ENCODE measurements at places on chromosomes 2 and 18.

- DNase-seq, result no peak
These were observed 102.1 kb downstream of the KLHL14 start for GRCh38 chr18:32670727-32671126.

GRCh38 chr18:39666541-39666940 lies 2100.9 kb upstream of the CELF4 start:
- no peak for DNase-seq

DNA sequence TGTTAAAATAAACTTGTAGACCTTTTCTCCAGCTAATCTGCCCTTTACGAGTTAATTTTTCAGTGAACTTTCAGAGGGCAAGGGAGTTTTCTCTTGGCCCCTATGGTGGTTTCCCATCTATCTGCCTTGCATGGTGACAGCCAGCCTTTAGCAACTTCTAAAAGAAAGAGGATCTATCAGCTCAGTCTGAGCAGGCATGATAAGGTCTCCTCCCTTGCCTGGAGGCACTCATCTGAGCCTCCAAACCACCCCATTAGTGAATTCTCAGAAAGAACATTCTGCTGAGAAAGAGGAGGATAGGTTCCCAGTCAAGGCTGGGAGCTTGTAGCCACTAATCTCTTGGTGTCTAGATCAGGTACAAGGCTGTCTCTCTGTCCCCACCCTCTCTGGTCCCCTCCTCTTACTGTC lies 10.7 kb upstream of the GYPC start:
- no peak for DNase-seq

DNA sequence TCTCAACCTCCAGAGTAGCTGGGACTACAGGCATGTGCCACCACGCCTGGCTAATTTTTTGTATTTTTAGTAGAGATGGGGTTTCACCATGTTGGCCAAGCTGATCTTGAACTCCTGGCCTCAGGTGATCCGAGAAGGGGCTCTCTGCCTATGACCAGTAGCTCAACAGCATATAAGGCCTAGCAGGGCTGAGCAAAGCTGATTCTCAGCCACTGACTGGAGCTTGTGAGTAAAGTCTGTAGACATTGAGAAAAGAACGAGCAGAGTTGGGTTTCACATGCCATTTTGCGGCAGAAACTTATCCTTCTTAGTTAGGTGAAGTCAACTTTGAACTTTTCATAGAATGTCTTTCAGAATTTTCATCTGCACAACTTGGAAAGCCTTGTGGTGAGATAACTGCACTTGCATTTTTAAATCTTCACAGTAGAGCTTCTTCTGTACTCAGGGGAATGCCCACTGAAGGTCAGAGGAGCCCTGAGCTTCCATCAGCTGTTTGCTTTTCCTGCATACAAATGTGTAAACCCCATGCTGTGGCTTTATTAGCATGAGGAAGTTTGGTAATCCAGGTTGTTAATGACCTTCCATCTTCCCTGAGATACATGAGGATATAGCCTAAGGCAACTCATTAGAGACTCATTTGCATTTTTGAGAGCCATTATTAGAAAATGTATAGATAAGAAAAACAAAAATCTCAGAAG lies 602.4 kb downstream of the METTL4 start:
- DNase-seq, result no peak

GRCh38 chr2:64692401-64692800 lies 38.7 kb upstream of the SERTAD2 start:
- no peak for DNase-seq

DNA sequence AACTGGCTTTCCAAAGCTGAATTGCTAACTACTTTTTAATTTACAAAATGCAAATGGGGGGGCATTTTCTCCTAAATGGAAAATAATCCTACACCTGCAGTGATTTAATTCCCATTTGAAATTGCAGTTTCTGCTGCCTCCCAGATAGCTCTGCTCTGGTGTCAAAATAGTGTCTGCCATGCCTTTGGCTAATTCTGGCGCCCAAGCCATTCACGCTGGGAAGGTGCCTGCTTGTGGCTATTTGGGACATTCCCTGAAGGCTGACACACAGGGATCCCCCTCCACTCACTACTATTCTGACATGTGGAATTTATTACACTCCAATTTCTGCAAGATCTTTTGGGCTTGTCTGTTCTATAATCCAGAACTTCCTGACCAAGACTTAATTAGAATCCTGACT lies 128.3 kb upstream of the SIX3 start:
- DNase-seq, result no peak

DNA sequence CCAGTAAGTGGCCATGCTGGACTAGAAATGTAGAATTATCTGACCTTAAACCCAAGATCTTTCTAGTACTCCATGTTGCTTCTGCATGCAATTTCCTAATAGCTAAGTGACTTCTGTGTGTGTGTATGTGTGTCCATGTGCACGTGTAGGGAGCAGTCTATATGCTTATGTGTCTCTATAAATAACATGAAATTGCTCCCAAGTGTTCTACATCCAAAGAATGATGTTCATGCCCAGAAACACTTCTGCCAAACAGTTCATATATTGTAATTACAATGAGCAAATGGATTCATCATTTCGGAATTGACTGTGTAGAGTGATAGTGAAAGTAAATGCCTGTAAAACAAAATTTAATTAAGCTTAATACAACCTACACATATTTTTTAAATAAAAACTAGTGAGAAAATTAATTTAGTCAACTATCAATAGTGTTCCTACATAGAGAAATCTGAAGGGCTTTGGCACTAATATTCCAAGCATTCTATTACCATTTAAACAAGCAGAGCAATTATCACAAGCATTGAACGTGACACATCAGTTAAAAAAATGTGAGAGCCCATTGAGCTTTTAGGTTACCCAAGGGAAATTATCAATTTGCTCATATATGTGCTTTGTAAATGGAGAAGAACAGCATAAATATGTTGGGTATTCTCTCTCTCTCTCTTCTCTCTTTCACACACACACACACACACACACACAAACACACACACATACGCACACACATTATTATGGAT lies 1067.4 kb downstream of the CNTNAP5 start:
- DNase-seq, result no peak

DNA sequence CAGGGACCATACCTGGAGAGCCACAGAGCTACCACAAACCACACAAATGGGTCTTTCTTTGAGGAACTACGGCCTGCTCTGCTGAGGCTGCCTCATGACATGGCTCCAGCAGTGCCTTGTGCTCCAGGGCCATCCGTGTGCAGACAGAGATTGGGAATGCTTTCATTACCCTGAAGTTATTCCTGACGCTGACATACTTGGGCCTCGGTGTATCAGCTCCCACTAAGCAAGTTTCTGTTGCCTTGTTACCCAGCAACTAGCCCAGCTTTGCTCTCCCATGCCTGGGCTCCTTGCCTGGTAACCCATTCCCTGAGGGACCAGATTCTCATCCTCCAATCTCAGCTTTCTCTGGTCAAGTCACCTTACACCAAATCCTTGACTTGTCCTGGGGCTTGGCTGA lies 80.3 kb upstream of the FZD7 start:
- DNase-seq, result no peak

GRCh38 chr2:121699421-121700333 lies 37.0 kb downstream of the NIFK start:
- DNase-seq, result peak; percentile 72

DNA sequence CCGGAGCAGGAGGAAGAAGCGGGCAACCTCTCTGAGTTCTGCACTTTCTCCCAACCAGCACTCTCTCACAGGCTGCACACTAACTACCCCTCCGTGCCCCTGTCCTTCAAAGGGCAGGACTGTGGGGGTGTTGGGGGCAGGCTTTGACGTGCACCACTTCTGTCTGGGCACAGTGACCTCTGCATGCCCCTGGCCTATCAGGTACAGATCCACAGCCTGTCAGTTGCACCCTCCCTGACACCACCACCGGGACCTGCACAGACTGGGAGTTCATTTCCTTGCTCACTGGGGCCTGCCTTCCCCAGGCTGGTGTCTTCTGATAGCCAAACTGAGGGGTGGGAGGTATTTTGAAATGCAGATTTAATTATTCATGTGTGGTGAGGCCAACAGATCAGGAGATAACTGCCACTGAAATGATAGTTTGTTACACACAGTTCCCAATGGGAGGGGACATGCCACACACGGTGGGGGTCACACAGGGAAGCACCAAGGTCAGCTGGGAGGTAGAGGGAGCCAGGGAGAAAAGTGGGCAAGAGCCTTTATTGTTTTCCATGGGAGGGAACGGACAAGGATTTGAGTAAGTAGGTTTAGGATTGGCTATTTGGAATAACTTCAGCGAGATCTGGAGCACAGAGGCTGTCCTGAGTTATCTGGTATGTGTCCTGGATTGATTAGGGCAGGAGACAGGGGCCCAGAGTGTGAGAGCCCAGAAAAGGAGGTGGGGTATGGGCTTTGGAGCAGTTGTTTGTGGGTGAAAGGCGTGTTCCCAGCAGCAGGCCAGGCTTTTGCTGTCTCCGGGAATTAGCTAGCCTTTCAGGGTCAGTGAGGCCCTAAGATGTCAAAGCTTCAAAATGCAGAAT lies 251.6 kb downstream of the AFF3 start:
- DNase-seq, result no peak

DNA sequence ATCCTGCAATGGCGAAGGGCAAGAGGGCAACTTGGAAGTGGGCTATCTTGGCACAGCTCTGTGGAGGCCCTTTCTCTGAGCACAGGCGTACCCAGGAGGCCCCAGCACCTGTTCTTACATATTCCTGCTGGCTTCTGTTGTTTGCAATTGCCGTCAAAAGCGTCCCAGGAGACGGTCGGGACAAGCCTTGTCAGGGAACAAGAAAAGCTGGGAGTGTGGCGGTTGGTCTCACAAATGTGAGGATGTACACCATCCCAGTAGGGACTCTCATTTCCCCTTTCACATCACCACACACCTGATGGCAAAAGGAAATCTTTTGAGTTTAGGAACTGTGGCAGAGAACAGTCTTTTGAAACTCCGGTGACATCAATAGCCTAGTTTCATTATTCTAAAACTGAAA lies 94.7 kb upstream of the EFEMP1 start:
- DNase-seq, result no peak

DNA sequence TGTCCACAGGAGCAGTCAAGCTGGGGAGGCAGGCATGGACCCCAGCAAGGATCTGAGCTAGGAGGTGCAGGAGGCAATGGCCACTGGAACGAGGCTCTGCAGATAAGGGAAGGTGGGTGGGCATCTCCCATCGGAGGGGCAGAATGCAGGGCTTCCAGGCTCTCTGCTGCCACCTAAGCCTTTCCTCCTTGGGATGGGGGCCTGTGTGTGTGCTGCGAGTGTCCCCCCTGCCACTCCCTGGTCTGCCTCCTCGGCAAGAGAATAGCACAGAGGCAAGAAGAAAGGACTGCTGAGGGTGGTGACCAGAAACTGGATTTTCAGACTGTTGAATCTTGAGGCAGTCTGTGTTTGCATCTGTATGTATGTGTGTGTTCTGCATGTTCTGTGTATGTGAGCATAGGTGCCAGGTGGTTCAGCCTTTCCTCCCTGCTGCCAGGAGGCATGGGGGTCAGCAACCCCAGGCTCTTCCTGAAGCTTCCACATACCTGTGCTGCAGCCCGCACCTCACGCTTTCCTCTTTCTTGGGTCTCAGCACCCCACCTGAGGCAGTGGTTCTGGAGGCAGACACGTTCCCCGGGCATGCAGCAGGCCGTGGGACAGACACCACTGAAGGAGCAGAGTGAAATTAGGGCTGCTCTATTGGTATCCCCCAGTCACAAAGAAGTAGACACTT lies 86.7 kb downstream of the EPAS1 start:
- DNase-seq, result no peak

GRCh38 chr2:210318891-210319290 lies 3.9 kb upstream of the MYL1 start:
- no peak for DNase-seq

- DNase-seq, result no peak
These were observed 26.7 kb downstream of the AGPS start for GRCh38 chr2:177419274-177419673.

- no peak for DNase-seq
These were observed 152.3 kb downstream of the ANTXR1 start for GRCh38 chr2:69165091-69165880.

GRCh38 chr2:164498836-164499235 lies 122.4 kb downstream of the GRB14 start:
- no peak for DNase-seq

DNA sequence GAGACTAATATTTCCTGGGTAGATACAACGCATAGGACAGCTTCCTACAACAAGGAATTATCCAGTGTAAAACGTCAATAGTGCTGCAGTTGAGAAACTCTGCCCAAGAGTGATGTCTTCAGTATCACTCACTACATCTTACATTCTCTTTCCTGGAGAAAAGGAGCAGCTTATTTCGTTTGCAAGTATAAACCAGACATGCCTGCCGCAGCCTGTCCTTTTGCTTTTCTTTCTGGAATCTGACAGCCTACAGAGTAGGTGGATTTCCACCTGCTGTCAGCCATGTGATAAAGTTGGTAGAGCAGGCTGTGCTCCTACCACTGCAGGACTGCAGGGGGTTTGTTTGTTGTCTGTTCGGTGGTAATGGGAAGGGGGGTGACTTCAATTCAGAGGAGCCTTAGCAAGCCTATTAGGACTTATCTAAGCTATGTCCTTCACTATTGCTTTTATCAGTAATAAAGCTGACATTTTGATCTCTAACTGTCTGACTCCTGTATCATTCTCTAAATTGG lies 439.1 kb downstream of the GRB14 start:
- no peak for DNase-seq

GRCh38 chr2:58045580-58046334 lies 849 bp upstream of the VRK2 start:
- DNase-seq, result no peak

DNA sequence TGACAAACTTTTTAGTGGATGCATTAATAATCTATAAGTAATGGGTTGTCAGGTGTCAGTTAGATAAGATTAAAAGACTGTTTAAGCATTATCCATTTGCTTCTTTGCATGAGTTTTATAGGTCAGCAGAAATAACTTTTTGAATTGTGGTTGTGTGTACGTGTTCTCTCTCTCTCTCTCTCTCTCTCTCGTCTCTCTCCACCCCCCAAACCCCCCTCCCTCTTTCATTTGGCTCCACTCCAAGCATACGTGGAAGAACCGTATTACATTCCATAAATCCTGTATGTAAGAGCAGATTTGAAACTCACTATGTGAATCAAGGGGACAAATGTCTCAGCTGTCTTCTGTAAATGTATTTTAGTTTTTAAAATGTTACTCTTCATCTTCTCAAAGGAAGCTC lies 120.2 kb downstream of the MEIS1 start:
- DNase-seq, result no peak

DNA sequence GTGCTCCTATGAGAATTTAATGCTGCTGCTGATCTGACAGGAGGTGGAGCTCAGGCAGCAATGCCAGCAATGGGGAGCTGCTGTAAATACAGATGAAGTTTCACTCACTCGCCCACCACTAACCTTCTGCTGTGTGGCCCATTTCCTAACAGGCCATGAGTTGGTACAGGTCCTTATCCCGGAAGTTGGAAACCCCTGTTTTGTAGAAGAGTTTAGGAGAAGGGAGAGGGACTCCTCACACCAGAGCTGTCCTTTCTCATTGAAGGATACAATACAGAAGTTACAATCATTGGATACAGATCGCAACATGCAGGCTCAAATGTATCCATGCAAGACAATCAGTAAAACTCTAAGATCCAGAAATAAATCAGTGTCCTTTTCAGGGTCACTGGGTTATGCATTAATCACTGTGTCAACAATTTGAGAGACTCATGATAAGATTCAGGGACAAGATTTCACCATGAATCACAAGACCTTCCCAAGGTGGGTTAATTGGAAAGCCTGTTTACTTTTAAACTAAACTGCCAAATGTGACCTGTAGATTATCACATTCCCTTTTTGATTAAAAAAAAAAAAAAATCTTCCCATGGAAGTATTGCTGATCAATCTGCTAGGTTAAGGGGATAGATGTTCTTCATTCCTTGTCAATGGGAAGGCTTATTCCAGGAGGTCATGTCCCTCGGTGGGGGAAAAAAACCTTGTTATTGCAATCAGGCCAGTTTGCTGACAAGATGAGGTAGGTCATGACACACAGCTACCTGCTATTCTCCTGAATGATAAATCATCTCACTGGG lies 97.2 kb downstream of the SP100 start:
- no peak for DNase-seq

GRCh38 chr18:78304192-78305164 lies 675.1 kb upstream of the SALL3 start:
- no peak for DNase-seq
